ENCODE measurements at places on chromosomes 7 and 10.

DNA sequence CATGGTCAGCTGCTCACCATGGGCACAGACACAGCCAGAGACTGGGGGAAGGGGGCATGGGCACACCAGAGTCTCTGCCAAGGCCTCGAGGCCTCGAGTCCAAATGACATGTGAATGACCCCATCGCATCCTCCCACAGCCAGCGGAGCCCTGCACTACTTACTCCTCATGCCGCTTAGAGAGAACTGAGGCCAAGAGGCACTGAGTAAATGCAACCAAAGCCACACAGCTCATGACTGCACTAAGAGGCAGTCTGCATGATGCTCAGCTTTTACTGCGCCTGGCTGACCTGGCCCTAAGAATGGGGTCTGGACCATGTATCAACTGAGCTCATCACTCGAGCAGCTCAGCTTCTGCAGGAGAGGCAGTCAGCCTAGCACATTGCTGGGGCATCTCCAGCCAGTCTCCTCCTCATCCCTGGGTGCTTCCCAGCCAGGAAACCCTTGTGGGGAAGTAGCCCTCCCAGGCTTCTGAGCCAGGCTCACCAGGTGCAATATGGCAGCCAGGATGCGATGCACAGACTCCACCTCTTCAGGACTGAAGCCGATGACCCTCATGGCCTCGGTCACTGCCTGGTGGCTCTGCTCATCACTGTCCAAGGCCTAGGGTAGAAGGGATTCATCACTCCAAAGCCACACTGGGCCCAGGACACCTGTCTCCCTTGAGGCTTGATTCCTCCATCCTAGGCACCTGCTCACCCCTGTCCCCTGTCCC lies 7.5 kb downstream of the MYO1G start:
- no peak for DNase-seq

- no peak for DNase-seq
These were observed 83.0 kb downstream of the EEPD1 start for GRCh38 chr7:36236073-36236472.

GRCh38 chr7:135102372-135102771 lies 45.5 kb upstream of the TMEM140 start:
- peak; percentile 59 for DNase-seq

DNA sequence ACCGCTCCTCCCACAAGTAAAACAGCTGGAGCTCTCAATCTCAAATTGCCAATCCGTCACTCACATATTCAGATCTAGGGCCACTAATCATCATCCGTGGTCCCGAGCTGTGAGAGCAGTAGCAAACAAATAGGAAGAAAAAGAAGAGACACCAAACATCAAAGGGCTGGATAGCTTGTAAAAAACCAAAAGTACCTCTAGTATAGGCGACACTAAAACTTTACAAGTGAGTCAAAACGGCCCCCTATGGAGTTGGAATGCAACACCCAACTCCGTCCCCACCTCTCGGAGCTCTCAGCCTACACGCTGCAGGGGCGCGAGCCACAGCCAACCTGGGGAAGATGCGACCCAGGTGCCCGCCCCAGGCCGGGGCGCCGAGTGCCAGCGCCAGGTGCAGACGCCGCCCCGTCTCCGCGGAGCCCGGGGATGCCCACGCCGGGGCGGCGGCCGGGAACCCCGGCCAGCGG lies 581 bp downstream of the FAM3C start:
- peak; percentile 61 for DNase-seq

DNA sequence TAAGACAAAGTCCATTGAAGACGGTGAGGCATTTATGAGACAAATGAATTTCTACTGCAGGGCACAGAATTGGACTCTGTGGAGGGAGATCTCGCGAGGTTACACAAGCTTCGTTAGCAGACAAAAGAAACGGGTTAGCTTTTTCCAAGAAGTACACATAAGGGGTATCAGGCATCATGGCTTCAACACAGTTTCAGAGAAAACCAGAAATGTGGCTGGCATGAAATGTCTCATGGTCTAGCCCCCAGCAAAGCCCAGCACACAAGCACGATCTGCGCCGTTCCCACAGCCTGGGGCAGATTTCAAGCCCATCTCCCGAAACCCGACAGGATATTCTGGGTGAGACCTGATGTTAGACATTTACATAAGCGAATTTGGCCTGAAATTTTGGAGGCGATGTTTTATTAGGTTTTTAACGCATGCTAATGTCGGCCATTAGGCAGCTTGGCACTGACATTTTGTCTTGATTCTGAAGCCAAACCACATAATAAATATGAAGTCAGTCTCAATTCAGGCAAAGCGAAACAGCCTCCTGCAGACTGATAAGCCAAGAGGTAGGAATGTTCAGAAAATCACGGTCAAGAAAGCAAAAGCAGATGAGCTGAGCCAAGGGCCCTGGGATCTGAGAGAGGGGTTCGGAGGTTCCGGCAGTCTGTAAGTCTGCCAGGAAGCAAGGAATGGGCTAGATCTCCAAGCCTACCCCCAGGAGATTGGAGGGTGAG lies 240.5 kb downstream of the PRPF18 start:
- no peak for DNase-seq

- DNase-seq, result no peak
These were observed 4.2 kb downstream of the STK32C start for GRCh38 chr10:132303361-132304115.

DNA sequence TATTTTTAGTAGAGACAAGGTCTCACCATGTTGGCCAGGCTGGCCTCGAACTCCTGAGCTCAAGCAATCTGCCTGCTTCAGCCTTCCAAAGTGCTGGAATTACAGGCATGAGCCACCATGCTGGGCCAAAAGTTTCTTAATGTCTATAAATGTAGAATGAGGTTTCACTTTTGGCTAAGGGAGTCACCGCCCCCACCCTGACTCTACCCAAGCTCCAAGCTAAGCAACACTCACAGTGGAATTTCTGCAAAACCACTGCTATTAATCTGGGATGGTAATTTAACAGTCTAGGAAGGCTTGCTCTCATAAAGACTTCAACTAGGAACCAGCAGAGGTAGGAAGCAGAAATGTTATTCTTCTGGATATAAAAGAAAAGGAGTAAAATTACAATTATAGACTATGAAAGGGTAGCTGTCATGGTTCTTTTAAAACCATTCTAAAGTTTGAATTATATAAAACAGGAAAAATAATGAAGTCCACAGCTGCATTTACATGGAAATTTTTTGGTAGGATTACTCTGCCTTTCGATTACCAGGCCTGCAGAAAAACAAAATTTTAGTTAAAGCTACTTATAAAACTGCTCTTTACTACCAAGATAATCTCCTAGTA lies 211.6 kb downstream of the SFMBT2 start:
- DNase-seq, result no peak

DNA sequence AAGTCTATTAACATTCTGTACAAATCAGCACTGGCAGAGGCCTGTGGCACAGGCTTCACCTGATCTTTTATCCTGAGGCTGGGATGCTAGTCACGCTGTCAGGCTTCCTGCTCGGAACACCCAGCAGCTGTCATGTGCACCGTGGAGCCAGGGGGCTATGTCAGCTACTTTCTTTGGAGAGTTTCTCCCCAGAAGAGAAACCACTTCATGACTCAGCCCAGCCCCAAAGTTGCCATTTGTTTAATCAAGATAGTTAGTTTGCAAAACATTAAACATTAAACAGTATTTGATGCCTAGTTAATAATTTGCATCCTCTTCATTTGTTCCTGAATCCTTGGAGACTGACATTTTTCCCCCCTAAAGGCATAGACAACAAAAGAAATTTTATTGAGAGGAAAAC lies at the start of gene HABP2:
Gene HABP2 (plus strand): TSS at position 353 of the 400 bp plus-strand sequence. CDS start 69 bp downstream, outside the sequence.
- DNase-seq, result no peak

- no peak for DNase-seq
These were observed 52.6 kb downstream of the ITGB1 start for GRCh38 chr10:32905466-32905865.

DNA sequence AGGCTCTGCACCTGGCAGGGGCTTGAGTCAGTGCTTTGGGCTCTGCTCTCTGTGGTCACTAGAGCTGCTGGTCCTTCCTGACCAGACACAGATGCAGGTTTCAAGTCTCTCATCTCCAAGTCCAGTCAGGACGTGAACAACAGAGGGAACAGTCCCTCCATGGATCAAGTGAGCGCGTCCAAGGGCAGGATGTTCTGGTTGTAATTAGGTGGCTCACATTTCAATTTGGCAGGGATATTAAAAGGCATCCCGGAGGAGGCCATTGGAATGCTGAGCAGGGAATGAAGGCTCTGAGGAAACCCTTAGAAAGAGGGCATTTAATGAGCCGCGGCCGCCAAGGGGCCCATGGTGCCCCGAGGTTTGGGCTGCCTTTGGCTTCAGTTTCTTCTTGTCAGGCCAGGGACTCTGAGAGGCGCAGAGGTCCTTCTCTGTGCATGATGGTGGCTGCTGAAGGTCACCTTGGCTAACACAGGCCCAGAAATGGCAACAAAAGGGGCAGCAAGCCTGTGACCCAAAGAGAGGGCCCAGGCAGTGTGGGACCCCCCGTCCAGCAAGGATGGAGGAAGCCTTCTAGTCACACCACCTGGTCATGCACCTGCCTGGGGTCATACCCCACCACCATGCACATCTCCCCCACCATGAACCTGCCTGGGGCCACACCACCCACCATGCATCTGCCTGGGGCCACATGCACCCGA lies 30.7 kb upstream of the INPP5A start:
- DNase-seq, result no peak

DNA sequence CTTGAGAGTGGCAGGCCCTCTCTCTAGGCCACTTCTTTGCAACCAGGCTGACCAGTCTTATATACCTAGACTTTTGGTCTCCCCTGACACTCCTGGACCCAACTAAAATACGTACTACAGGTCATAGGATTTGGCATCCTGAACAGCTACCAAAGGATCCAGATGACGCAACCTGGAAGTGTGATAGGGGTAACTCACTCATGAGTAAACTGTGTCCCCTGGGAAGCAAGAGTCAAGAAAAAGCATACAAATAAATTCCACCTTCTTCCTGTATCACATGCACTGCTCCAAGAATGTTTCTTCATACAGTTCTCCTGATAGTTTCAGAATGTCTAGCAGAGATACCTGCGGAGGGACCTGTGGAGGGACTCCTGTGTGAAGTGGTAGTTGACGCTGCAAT lies 172.3 kb downstream of the MDFIC start:
- no peak for DNase-seq

DNA sequence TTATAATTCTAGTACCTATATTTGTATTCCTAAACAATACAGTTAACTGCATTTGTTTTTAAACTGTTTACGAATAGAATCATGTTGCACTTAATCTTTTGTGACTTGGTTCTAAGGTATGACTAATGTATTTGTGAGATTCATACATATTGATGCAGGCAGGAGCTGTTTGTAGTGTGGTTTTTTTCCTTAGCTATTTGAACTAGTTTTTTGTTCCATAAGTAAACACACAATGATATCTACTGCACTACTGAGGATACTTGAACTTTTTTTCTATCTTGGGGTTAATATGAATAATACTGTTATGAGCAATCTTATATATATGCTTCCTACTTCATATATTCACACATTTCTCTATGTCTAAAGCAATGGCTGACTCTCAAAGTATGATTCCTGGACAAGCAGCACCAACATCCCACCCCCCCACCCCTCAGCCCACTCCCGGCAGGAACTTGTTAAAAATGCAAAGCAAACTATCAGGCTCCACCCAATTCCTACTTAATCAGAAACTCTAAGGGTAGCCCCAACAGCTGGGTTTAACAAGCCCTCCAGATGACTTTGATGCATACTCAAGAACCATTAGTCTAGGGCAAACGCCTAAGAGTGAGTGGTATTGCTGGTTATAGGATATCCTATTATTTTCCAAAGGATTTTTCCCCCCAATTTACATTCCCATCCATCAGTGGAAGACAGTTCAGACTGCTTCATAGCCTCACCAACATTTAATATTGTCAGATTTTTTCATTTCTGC lies 25.8 kb downstream of the BRAF start:
- no peak for DNase-seq

GRCh38 chr10:74855027-74855426 lies 28.6 kb downstream of the KAT6B start:
- peak; percentile 69 for DNase-seq

DNA sequence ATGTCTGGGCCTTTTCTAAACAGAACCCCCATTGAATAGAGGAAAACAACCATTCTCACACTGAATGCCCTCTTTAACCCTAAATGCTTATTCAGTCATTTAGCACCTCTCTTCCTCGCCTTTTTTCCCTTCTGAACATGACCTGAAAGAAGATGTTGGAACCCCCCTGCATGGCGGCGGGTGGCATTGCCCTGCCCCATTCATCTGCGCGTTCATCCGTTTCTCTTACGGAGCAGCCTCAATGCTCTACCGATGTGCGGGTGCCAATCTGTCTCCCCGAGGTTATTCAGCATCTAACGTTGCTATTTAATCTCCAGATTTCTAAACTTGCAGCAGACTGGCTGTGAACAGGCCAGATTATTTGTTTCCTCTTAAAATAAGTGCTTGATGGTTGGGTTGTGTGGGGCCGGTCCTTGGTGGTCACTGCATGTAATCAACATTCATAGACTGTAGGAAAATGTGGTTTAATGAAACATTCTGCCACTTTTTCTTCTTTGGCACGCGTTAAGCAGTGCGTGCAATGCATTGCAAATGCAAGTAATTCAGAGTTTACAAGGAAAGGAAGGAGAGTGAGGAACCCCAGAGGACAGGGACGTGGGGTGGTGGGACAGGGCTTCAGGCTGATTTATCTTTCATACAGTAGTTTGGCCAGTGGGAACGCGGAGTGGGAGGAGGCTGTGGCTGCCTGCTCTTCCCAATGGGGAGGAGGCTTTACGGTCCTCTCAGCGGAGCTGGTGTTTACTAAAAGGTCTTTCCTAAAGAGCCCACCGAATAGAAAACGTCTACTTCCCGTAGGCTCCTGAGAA lies 286.7 kb downstream of the DPP6 start:
- DNase-seq, result no peak

DNA sequence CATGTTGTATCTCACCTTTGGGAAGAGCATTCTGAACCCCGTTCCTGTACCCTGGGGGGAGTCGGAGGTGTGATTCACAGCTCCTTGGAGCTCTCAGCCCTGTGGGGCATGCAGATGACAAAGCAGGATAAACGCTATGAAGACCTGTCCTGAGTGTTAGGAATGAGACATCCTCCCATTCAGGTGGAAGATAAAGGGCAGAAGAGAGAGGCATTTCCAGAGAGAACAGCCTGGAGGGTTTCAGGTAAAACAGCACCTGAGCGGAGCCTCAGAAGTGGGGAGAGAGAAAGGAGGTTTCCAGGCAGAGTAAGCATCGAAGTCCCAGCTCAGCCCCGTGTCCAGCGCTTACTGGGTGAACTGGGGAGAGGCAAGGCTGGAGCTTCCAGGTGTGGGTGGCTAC lies 288.9 kb downstream of the KLF6 start:
- no peak for DNase-seq

DNA sequence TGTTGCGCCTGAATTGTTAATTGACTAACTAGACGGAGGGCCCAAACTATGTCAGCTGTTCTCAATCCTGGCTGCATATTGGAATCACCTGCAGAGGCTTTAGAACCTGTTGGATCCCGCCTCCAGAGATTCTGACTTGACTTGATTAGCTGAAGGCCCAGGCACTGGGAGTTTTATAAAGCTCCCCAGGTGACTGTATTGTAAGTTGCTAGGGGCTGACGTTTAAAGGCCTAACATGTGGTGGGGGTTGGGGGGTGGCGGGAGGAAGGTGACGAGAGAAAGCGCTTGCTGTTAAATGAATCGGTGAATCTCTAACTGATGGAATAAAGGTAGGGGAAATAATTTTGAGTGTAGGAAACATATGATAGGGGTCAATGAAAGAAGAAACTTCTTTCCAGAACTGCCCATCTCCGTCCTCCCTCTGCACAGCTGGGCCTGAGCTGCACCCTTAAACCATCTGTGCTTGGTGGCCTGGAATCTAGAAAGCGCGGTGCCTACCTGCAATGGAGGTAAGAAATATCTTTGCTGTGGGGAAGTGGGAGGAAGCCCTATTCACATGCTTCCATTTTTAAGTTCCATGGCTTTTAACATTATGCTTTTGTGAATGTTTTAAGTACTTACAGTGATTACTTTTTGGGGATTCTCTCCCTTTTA lies 225.0 kb upstream of the FAM3C start:
- no peak for DNase-seq
